ENCODE measurements at places on chromosomes 5 and 9.

GRCh38 chr5:71681296-71681695 lies 37.8 kb upstream of the CARTPT start:
- no peaks in the 10 kb centered on the region for H3K4me1 ChIP-seq
- no peaks in the 10 kb centered on the region for H3K36me3 ChIP-seq
- DNase-seq: no peak

GRCh38 chr9:23394189-23394588 lies 431.9 kb downstream of the ELAVL2 start:
- no peaks in the 10 kb centered on the region for H3K4me1 ChIP-seq
- DNase-seq: no peak
- no peak overlapping the region for H3K4me3 ChIP-seq
- no peaks in the 10 kb centered on the region for H3K36me3 ChIP-seq
- H3K27me3 ChIP-seq: no peaks in the 10 kb centered on the region

DNA sequence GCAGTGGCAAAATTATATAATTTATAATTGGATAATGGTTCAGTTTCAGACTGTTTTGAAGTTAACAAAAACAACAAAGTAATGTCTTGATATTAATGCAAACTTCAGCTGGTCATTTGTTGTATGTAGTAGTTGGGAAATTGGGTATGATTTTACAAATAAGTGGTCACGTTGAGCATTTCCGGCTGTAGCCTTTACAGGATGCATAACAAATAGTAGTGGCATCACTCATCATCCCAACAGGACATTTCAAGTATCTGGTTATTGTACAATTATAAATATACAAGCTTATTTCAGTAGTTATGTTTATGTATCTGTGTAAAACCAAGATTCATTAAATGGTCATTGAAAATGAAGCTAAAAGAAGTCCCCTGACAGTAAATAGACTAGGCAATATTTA lies 72.9 kb downstream of the SMIM15 start:
- DNase-seq: no peak
- H3K27me3 ChIP-seq: no peaks in the 10 kb centered on the region
- no peaks in the 10 kb centered on the region for H3K36me3 ChIP-seq
- no peak overlapping the region for H3K27ac ChIP-seq
- no peak overlapping the region for H3K4me3 ChIP-seq

- no peak overlapping the region for H3K4me3 ChIP-seq
- no peaks in the 10 kb centered on the region for H3K4me1 ChIP-seq
- H3K27me3 ChIP-seq: no peaks in the 10 kb centered on the region
- no peak for DNase-seq
- no peak overlapping the region for H3K27ac ChIP-seq
- H3K36me3 ChIP-seq: no peaks in the 10 kb centered on the region
Measured at GRCh38 chr5:4758550-4758949, 381.6 kb upstream of the ADAMTS16 start.

DNA sequence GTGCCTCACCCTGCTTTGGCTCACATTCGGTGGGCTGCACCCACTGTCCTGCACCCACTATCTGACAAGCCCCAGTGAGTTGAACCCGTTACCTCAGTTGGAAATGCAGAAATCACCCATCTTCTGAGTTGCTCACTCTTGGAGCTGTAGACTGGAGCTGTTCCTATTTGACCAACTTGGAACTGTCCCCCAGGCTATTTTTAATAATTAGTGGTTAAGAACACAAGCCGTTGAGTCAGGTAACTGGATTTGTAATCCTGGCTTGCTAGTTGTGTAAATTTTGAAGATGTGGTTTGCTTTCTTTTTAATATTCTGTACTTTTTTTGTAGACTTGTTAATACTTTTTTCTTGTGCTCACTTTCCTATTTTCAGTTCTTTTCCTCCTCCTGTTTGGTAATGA lies 81.2 kb downstream of the CNTLN start:
- H3K4me1 ChIP-seq: no peaks in the 10 kb centered on the region
- no peaks in the 10 kb centered on the region for H3K36me3 ChIP-seq
- H3K27ac ChIP-seq: no peak overlapping the region
- H3K4me3 ChIP-seq: no peak overlapping the region
- no peak for DNase-seq

DNA sequence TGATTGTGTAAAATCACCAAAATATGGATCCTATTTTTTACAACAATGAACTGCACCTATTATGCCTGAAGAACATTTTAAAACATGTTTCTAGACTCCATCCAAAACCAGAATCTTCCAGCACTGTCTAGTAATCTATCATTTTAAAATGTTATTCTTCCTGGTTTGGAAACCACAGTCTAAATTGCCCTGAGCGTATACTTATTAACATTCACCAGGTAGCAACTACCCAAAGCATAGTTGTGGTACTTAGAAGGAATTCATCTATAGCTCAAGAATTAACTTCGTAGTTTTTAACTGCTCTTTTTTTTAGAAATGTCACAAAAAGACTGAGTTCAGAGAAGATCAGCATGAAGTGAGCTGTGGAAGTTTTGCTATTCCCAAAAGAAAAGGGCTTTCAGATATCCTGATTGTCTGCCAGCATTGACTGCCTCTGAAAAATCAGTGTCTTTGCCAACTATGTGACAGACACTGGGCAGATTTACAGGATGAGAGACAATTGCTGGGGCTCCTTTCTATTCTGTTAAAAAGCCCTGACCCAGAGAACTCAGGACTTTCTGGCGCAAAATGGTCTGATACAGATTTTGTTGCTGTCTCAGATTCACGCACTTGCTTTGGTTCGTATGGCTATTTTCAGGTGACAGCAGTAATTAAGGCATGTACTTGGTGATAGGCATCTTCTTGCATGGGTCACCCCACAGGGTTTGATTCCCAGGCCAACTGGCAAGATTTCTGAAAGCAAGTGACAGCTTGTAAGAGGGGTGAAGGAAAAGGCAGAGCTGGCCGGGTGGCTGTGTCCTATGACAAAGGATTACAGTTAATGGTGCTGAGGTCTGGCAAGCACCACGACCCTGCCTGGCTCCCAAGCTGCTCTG lies 152.5 kb upstream of the RAI14 start:
- no peak for DNase-seq
- no peaks in the 10 kb centered on the region for H3K36me3 ChIP-seq
- H3K4me3 ChIP-seq: no peak overlapping the region
- no peaks in the 10 kb centered on the region for H3K4me1 ChIP-seq
- peaks cover 20% of the 10 kb centered on the region for H3K27me3 ChIP-seq

GRCh38 chr5:61354199-61354598 lies 22.1 kb downstream of the ZSWIM6 start:
- no peaks in the 10 kb centered on the region for H3K36me3 ChIP-seq
- H3K27ac ChIP-seq: no peak overlapping the region
- no peaks in the 10 kb centered on the region for H3K27me3 ChIP-seq
- DNase-seq: no peak
- H3K4me3 ChIP-seq: no peak overlapping the region

GRCh38 chr5:71955723-71956122 lies 151.6 kb upstream of the MAP1B start:
- DNase-seq: peak; percentile 16
- H3K27ac ChIP-seq: no peak overlapping the region
- H3K27me3 ChIP-seq: no peaks in the 10 kb centered on the region
- no peaks in the 10 kb centered on the region for H3K36me3 ChIP-seq
- H3K4me1 ChIP-seq: no peaks in the 10 kb centered on the region

DNA sequence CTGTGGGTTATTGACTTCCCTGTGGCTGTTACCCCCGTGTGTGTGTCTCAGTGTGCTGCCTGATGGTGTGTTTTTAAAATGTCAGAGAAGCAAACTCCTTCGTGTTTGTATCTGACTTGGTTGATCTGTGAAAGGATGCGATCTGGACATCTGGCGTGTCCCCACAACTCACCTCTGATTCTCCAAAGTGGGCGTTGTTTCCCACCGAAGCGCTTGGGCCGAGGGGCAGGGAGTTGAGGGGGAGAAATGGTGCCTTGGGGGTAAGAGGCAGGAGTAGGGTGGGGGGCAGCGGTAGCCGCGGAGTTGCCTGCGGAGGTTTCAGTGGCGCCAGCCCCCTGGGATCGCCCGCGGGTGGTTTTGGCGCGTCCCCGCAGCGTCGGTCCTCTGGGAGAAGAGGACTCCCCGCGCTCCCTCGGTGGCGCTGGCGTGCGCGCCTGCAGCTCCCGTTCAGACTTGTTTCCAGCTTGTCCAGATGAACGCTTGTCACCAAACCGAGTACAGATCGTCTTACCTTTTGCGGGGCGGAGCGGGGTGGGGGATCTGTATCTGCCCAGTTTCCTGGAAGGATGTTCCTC lies 1.1 kb downstream of the MAST4 start:
- peaks cover 21% of the 10 kb centered on the region for H3K27me3 ChIP-seq
- no peak for DNase-seq
- H3K4me3 ChIP-seq: no peak overlapping the region
- H3K36me3 ChIP-seq: no peaks in the 10 kb centered on the region
- H3K4me1 ChIP-seq: no peaks in the 10 kb centered on the region
- H3K27ac ChIP-seq: no peak overlapping the region

- no peak overlapping the region for H3K27ac ChIP-seq
- no peak for DNase-seq
- no peaks in the 10 kb centered on the region for H3K4me1 ChIP-seq
- H3K4me3 ChIP-seq: no peak overlapping the region
- no peaks in the 10 kb centered on the region for H3K27me3 ChIP-seq
Measured at GRCh38 chr9:136899196-136899595, 12.9 kb downstream of the TRAF2 start.

- peaks cover 14% of the 10 kb centered on the region for H3K4me1 ChIP-seq
- DNase-seq: no peak
- peaks cover 58% of the 10 kb centered on the region for H3K27me3 ChIP-seq
- no peaks in the 10 kb centered on the region for H3K36me3 ChIP-seq
- no peak overlapping the region for H3K4me3 ChIP-seq
- no peak overlapping the region for H3K27ac ChIP-seq
Measured at GRCh38 chr5:160167624-160168165, 48.4 kb upstream of the PWWP2A start.

- no peaks in the 10 kb centered on the region for H3K27me3 ChIP-seq
- no peak overlapping the region for H3K27ac ChIP-seq
- H3K4me3 ChIP-seq: no peak overlapping the region
- H3K4me1 ChIP-seq: no peaks in the 10 kb centered on the region
- DNase-seq: no peak
Measured at GRCh38 chr5:105503950-105504349, 1941.4 kb upstream of the NUDT12 start.

GRCh38 chr9:114181607-114182409 lies 26.5 kb downstream of the COL27A1 start:
- no peak for DNase-seq
- H3K36me3 ChIP-seq: no peaks in the 10 kb centered on the region
- H3K4me3 ChIP-seq: no peak overlapping the region
- H3K27me3 ChIP-seq: no peaks in the 10 kb centered on the region
- no peak overlapping the region for H3K27ac ChIP-seq

Measured in K562 (cell line).